Endodermal cell (in vitro differentiated cells): ENCODE measurements at places on chromosomes 6 and 20. TPM values are rescaled to one million over a fixed set of nuclear protein-coding genes. Genes with fewer than 3 reads are reported as not detected.

GRCh38 chr6:38146021-38146733, 326.6 kb downstream of the ZFAND3 start:
- H3K4me3 ChIP-seq, result no peak overlapping the region
- no peak overlapping the region for H3K27ac ChIP-seq
- DNase-seq, result no peak

DNA sequence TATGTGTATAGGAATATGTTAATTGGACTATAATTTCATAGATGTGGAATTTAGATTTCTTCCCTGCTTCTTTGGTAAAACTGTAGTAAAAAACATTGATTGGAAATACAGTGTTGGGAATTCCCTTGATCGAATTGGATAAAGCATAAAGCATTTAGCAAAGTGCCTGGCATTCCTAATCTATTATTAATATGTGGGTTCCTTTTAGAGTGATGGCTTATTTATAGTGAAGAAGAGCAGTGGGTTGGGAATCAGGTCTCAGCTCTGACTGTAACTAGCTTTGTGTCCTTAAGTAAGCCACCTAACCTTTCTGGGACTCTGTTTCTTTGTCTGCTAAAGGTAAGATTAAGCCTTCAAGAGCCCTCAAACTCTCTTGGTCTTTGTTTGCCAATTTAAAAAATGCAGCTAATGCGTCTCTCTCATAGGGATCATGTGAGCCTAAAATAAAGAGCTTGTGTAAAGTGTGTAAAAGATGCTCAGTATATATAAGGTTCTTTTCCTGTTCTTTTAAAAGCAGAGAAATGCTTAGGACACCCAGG, 53.3 kb downstream of the KCNS1 start:
- no peak overlapping the region for H3K27ac ChIP-seq
- no peak overlapping the region for H3K4me3 ChIP-seq
- DNase-seq, result no peak
- H3K27me3 ChIP-seq, result no peaks in the 10 kb centered on the region

TAF11 gene
- total RNA-seq, result 44.7 and 44.9 TPM in 2 replicates

RBPJL gene
- total RNA-seq, result not detected in 2 replicates

DNA sequence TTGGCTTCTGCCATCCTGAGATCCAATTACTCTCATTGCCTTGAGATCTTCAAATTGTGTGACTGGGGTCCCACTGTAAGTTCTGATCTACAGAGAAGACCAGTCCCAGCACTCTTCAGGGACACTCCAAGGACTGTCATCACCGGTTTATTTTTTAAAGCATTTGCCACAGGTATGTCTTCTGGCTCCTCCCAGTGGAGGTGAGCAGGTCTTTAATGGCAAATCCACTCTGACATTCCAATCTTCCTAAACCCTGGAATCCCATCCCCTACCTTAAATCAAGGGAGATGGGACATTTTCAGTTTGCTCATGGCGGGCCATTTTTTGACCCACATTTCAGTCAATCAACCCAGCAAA, 35.2 kb upstream of the IYD start:
- H3K27me3 ChIP-seq, result no peaks in the 10 kb centered on the region
- H3K27ac ChIP-seq, result no peak overlapping the region
- no peak for DNase-seq
- H3K4me3 ChIP-seq, result no peak overlapping the region
- H3K36me3 ChIP-seq, result no peaks in the 10 kb centered on the region
- H3K4me1 ChIP-seq, result no peaks in the 10 kb centered on the region

GRCh38 chr6:15495375-15495901, 167.4 kb downstream of the DTNBP1 start:
- peaks cover 18% of the 10 kb centered on the region for H3K4me1 ChIP-seq
- no peak overlapping the region for H3K27ac ChIP-seq
- H3K27me3 ChIP-seq, result no peaks in the 10 kb centered on the region
- H3K36me3 ChIP-seq, result peaks cover 63% of the 10 kb centered on the region
- no peak overlapping the region for H3K4me3 ChIP-seq
- no peak for DNase-seq

DNA sequence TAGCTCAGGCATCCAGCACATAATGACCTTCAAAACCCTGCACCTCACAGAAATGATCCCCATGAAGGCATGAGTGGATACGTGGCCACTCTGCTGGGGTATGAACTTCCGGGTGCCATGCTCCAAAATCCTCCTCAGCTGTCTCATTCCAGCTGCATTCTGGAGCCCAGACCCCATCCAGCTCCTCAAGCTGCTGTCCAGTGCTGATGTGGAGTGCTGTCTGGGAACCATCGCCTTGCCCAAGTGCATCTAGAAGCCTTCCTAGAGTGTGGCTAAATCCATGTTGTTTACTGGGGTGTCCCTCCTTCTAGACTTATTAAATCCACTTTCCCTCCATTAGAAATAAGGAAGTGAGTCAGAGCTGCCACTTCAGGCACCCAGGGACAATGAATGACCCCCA, 130.8 kb upstream of the PTPRT start:
- no peak overlapping the region for H3K27ac ChIP-seq
- peak; percentile 56 for DNase-seq
- H3K36me3 ChIP-seq, result no peaks in the 10 kb centered on the region
- no peaks in the 10 kb centered on the region for H3K4me1 ChIP-seq
- H3K27me3 ChIP-seq, result no peaks in the 10 kb centered on the region

DNA sequence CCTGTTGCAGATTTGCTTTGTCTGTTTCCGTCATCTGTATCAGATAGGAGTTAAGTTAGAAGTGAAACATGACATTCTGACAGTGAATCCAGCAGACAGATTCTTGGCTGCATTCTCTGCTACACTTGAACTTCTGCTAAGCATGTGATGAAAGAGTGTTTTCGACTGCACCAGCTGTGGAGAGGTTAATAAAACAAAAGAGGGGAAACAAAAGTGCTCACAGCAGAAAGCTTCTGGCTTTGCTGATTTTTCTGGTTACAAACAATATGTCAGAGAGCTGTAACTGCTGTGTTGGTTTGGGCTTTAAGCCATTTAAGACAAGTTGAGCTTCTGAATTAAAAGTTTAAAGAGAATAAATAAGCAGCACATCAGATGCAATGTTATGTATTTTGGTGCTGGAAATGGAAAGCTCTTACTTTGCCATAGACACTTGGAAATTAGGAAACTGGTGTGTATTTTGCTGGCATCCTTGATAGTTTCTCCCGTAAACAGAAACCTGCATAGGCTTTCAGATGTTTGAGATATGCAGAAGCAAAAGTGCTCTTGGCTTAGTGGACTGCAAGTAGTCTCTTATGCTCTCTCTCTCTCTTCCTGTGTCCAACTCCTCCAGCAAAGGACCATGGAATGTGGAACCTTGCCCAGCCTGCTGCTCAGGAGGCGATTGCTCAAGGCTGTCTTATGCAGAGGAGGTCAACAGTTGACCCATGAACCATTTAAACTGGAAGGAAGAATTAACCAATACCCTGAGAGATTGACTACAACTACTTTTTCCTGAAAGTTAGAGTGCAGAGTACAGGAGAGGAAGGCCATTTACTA, 104.9 kb downstream of the RPS12 start:
- no peaks in the 10 kb centered on the region for H3K27me3 ChIP-seq
- no peaks in the 10 kb centered on the region for H3K4me1 ChIP-seq
- no peaks in the 10 kb centered on the region for H3K36me3 ChIP-seq
- no peak for DNase-seq
- H3K4me3 ChIP-seq, result no peak overlapping the region

GRCh38 chr6:33751771-33752645, 5.3 kb upstream of the IP6K3 start:
- H3K4me1 ChIP-seq, result peaks cover 26% of the 10 kb centered on the region
- H3K27ac ChIP-seq, result peak overlapping the region; percentile 55
- DNase-seq, result no peak
- H3K27me3 ChIP-seq, result no peaks in the 10 kb centered on the region

DNA sequence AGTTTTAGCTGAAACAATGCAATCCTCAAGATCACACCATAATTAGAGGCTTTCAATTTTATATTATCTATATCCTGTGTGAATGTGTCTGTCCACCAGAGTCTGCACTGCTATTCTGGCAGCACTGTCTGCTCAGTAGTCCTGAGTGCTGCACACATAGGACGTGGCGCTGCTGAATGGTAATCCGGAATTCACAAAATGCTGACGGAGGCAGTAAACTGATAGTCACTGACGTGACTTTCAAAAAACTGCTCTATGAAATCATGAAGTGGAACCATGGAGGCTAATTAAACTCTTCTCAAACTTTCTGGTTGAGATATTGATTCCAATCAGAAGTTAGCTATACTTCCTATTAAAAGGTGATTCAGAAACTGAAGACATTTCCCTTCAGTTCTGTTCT, 190.8 kb upstream of the NOX3 start:
- no peaks in the 10 kb centered on the region for H3K36me3 ChIP-seq
- DNase-seq, result no peak
- H3K27me3 ChIP-seq, result no peaks in the 10 kb centered on the region
- no peak overlapping the region for H3K4me3 ChIP-seq

DNA sequence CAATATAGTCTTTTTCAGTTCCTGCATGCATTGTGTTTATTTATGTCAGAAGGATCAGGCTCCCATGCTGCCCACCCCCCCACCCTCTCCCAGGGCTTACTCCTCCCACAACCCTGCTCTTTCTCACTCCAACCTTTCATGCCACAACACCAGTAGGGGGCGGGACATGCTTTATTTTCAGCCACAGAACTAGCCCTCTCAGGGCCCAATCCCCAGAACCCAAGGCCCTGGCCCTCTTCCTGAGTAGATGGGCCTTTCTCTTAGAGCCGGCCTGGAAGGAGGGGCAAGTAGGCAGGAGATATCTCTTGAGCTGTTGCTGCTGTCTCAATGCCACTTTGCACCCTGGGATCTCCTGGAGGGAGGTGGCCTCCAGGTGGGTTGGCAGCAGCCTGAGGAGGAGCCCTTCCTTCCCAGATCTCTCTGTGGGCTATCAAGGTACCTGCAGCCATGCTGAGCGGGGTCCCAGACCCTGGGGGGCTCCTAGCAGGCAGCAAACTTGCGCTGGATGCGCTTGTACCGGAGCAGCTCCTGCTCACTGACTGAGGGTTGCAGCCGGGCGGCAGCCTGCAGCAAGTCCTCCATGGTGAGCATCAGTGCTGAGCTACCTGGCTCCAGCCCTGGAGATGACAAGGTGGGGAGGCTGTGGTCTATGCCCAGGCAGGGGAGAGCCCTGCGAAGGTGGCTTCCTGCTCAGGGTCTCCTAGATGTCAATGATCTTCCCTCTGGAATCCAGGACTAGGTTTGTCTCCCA, 3.5 kb downstream of the GNMT start:
- H3K4me3 ChIP-seq, result no peak overlapping the region
- DNase-seq, result peak; percentile 96
- H3K27ac ChIP-seq, result no peak overlapping the region
- H3K27me3 ChIP-seq, result peaks cover 24% of the 10 kb centered on the region
- H3K4me1 ChIP-seq, result no peaks in the 10 kb centered on the region
- no peaks in the 10 kb centered on the region for H3K36me3 ChIP-seq

DNA sequence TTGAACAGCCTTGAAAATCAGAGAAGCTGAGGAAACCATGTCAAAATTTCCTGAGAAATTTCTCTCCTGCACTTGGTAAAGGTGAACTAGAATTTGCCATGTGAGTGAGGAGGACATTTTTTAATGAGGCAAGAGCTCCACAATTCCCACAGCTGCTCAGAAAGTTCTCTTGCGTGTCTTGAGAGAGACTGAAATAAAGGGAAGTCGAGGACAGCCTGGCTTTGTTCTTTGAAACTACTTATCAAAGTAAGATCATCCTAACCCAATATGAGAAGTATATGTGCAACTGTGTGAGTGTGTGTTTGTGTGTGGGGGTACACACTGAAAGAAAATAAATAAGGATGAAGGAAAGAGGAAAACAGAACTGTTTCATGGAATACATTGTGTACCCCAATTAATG, 163.4 kb downstream of the SLC24A3 start:
- no peak for DNase-seq
- no peaks in the 10 kb centered on the region for H3K4me1 ChIP-seq
- H3K36me3 ChIP-seq, result no peaks in the 10 kb centered on the region
- no peaks in the 10 kb centered on the region for H3K27me3 ChIP-seq
- no peak overlapping the region for H3K4me3 ChIP-seq
